ENCODE measurements at places on chromosomes 2 and 18. TPM values are rescaled to one million over a fixed set of nuclear protein-coding genes. Genes with fewer than 3 reads are reported as not detected.

DNA sequence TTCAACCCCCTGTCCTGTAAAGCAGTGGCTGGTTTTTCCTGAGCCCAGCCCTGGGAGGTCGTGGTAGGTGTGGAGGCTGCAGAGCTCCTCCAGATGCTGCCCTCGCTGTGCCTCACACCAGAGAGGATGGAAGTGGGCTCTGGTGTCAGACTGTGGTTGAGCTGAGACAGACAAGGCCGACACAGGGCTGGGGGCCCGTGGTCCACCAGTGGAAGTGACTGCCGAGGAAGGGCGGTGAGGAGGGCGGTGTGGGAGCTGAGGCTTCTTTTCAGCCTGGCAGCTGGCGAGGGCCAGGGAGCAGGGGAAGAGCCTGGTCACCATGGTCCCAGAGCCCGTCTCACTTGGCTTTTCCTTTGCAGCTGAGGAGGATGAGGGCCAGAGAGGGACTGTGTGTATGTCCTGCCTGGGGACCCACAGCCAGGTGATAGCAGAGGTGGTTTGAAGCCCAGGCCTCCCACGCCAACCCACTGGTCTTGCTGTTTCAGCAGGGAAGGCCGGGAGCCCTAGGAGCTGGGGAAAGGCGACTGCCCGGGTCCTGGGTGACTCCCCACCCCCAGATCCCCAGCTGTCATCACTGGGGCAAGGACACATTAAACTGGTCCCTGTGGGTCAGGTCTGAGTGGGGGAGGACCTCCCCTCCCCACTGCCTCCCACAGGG is 8.5 kb downstream of the SFTPB start:
- no peak for DNase-seq

GRCh38 chr2:200471928-200472645 is 37.8 kb downstream of the KCTD18 start:
- DNase-seq: no peak

DNA sequence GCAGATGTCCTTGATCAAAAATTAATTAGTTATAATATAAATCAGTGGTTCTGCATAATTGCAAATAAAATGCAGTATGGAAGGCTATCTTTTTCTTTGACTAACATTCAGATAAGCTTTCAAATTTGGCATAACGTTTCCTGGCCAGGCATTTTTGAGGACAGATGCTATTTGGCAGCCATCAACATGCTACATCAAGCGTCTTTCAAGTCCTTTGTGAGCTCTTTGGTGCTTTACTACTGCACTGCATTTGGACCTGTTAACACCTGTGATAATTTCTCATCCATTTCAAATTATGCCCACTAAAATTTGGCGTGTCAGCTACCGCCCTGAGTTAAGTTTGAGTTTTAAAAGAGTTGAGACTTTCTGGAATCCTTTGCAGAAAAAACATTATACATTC is 545.7 kb downstream of the STK39 start:
- no peak for DNase-seq

DNA sequence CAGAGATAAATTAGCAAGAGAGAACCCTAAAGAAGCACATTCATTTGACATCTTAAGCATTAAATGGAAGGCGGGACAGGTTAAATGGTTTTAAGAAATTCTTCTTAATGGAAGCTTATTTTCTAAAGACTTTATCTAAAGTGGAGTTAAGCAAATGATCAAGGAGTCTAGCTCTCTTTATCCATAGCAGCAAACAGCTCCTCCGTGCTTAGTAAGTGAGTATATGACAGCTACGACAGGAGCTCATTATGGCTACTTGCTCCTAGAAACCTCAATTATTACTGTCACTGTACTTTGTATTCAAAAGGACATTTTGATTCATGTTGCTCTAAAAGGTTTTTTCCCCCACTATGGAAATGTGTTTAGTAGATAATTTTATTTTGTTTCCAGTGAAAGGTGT is 444.9 kb downstream of the TMX3 start:
- DNase-seq: no peak

The PHOSPHO2 gene
- 21.7 TPM for polyA plus RNA-seq

The THUMPD2 gene
- 26.4 TPM for polyA plus RNA-seq

DNA sequence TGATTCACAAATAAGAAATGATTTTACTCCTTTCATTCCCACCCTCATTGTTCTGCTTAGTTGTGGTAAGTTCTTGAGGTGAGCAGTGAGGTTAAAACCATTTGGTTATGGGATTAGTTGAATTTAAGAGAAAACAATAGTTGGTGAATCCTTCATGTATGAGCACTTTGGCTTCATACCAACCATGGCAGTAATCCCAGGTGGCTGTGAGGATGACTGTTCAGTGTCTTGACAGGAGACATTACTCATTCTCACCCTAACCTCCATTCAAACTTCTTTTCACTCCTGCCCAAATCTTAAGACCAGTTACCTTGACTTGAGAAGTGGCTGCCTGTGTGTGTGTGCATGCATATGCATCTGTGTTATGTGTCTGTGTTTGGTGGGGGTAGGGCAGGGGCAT is 143.1 kb downstream of the SETBP1 start:
- DNase-seq: no peak

The MBD2 gene
- polyA plus RNA-seq: 129 TPM

DNA sequence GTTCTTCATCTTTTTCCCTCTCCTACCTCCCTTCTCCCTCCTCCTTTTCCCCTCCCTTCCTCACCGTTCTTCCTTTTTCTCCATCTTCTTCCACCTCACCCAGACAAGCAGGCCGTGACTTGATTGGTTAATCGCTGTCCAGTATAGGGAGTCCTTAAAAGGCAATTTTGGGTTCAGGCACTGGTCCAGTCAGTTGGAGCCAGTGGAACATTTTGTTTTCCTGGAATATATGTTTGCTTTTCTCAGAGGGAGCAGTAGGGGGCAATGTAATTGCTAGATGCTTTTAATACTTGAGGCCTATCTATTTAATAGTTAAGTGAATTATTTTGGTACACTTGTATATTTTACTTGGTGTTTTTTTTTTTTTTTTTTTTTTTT is 15.0 kb downstream of the ELAC1 start:
- no peak for DNase-seq

The CFC1 gene
- not detected for polyA plus RNA-seq

- DNase-seq: peak; percentile 53
Observed at GRCh38 chr2:66573821-66574233, 138.9 kb downstream of the MEIS1 start.

The TRIM54 gene
- 6.7 TPM for polyA plus RNA-seq

The CRACDL gene
- 2.5 TPM for polyA plus RNA-seq

- no peak for DNase-seq
Observed at GRCh38 chr18:13067124-13067523, 76.0 kb downstream of the CEP192 start.

DNA sequence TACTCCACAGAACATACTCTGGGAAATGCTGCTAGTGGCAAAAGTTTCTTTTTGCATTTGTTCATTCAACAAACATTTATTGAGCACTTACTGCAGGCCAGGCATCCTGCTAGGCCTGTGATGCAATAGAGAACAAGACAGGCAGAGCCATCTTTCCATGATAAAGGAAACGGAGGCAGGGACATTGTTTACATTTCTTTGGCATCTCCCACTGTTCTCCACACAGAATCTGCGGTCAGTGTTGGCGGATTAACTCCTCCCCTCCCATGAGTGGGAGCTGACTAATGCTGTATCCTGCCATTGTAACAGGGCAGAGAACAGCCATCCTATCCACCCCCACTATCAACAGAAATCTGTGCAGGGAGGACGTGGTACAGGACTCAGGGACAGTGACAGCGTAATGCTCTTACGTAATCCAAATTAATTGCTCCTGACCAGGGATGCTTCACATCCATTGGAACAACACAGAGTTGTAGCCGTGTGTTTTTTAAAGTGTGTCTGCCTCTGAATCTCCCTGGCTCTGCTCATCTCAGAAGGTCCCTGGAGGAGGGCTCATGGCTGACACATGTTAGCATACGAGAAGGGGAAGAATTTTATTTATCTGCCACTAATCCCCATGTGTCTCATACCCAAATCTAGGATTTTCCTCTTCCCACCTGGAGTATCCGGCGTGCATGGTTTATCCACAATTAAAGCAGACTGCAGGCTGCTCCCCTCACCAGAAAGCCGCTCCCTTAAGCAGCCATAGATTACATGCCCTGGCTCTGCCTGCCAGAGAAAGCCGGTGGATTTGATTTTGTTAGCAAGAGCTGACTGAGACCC is 32.3 kb downstream of the STEAP3 start:
- peak; percentile 22 for DNase-seq

DNA sequence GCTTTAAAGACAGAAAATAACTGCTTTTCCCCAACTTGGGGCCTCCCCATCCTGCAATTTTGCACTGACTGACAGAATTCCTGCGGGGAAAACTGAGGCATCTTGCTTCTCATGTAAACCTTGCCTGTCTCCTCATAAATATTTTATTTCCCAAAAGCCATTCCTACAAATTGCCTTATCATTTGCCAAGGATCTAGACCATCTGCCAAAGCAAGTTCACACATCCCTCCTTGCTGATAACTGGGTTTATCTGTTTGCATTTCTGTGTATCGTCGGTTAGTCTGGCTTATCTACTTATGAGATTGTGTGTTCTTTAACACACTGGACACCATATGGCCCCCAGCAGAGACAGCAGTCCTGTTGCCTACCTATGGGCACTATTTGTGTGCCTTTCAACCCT is 3.0 kb upstream of the CNGA3 start:
- DNase-seq: no peak

- no peak for DNase-seq
Observed at GRCh38 chr18:32424696-32425095, 46.0 kb downstream of the GAREM1 start.

The RTN4 gene
- 374 TPM for polyA plus RNA-seq

DNA sequence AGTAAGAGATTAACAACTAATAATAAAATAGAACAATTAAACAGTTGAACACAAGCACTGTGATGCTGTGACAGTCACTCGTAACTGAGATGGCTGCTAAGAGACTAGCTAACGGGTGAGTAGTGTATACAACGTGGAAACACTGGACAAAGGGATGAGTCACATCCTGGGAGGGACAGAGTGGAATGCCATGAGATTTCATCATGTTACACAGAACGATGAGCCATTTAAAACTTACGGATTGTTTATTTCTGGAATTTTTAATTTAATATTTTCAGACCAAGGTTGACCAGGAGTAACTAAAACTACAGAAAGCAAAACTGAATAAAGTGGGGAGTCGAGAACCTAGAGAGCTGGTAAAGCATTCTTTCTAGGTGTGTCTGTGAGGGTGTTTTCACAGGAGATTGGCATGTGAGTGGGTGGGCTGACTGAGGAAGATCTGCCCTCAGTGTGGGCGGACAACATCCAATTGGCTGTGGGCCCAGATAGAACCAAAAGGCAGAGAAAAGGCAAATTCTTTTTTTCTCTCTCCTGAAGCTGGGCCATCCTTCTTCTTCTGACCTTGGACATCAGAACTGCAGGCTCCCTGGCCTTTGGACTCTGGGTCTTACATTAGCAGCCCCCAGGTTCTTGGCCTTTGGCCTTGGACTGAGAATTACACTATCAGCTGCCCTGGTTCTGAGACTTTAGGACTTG is 14.6 kb downstream of the TMSB10 start:
- no peak for DNase-seq

GRCh38 chr2:163607630-163608029 is 128.2 kb downstream of the FIGN start:
- no peak for DNase-seq

DNA sequence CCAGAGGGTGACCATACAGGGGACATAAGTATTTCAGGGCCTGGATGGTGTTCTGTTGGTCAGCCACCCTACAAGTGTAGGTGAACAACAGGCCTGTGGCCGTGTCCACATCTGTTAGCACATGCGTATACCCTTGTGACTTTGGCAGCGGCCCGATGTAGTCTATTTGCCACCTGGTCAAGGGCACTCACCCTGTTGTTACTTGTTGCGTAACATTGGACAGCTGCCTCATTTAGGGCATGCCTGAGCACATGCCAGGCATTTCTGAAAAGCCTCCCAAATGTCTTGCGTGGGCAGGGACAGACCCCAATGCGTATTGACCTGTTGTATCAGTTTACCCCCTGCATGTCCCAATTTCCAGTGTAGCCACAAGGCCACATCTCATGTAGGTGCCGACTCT is 235.0 kb downstream of the MBD5 start:
- DNase-seq: no peak

DNA sequence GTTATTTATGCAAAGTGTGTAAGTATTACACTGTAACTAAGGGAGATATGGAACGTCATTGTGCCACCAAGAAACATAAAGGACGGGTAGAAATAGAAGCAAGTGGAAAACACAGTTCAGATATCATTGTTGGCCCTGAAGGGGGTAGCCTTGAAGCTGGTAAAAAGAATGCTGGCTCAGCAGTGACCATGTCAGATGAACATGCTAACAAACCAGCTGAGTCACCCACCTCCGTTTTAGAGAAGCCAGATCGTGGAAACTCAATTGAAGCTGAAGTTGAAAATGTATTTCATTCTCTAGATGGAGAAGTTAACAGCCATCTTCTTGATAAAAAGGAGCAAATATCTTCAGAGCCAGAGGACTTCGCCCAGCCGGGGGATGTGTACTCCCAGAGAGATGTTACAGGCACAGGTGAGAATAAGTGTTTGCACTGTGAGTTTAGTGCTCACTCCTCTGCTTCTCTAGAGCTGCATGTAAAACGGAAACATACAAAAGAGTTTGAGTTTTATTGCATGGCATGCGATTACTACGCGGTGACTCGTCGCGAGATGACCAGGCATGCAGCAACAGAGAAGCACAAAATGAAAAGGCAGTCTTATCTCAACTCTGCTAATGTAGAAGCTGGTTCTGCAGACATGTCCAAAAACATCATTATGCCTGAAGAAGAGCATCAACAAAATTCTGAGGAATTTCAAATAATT is 36.1 kb downstream of the ZNF407 start:
- DNase-seq: no peak

The RAB11FIP5 gene
- 43.9 TPM for polyA plus RNA-seq

The GLI2 gene
- 10.8 TPM for polyA plus RNA-seq

DNA sequence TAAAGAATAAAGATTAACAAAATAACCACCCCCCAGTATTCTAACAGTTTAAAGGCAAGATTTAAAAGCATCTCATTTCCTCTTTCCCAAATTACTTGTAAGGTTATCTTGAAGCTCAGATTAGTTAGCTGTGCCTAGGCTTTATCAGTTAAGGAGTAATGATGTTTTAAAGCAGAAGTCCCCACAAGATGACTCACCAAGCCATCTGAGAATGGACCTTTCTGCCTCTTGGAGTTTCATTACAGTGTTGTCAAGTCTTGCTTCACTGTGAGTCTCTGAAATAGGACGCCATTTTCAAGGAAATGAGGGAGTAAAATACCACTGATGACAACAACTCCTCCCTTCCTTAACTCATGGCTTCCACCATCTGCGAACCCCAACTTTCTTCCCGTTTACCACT is 35.9 kb downstream of the ZNF385B start:
- DNase-seq: no peak

DNA sequence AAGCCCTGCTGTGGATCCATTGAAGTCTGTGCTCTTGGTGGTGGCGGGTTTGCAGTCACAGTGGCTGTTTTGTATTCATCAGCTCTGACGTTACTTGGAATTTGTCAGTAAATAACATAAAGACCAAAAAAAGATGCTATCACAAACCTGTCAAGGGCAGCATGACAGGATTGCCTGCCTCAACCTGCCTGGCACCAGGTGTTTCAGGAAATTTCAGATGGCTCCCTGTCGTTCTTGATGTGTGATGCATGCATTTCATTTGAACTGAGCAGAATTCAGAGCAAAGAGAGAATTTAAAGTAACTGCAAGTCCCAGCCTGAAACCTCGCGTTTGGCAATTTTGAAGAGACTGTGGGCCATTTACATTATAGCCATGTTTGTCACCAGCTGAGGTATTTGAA is 50.3 kb upstream of the EPC2 start:
- no peak for DNase-seq

The BIRC6 gene
- polyA plus RNA-seq: 100 TPM

- no peak for DNase-seq
Observed at GRCh38 chr2:222722327-222722946, 51.0 kb downstream of the MOGAT1 start.
